ENCODE measurements at places on chromosomes 13 and 19. TPM values are rescaled to one million over a fixed set of nuclear protein-coding genes. Genes with fewer than 3 reads are reported as not detected.

DNA sequence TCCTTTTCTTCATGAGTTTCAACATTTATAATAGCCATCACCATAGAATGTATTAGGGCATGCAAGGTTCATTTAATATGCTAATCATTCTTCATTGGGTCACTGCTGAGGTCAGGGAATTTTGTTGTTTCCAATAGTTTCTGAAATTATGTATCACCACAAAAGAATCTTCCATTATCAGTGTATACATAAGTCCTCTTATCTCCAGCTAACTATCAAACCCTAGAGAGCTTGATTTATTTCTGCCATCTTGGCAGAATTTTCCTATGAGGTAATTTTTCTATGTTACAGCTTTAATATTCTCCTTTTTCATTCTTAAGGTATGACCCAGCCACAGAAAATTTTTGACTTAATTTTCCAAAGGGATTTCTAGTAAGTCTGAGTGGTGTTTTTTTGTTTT, 415.0 kb upstream of the SLITRK1 start:
- DNase-seq, result no peak

DNA sequence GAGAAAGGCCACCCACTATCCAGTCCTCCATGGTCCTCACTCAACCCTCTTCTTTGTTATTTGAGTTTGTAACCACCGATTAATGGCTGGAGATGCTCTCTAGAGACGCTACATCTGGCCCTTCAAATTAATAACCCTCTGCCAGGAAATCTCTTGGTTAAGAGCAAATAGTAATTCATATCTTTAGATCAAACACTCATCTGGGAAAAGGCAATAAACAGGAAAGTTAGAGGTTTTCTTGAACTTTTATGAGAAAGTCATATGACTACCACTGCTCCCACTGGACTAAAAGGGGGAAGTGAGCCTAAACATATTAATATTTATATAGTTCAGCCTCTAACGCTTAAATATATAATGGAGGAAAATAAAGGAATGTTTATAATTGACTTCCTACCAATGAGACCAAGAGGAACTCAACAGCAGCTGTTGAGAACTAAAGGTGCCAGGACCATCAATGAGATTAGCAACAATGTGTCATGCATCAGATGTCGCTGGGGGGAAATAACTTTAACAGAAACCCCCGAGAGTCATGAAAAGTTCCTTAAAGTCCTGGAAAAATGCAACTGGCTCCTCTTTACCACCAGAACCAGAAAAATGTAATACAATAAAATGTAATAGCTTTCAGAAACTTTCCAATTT, 2.7 kb downstream of the TBC1D4 start:
- DNase-seq, result no peak

GRCh38 chr19:5026706-5027273, 57.9 kb downstream of the KDM4B start:
- DNase-seq, result no peak

DNA sequence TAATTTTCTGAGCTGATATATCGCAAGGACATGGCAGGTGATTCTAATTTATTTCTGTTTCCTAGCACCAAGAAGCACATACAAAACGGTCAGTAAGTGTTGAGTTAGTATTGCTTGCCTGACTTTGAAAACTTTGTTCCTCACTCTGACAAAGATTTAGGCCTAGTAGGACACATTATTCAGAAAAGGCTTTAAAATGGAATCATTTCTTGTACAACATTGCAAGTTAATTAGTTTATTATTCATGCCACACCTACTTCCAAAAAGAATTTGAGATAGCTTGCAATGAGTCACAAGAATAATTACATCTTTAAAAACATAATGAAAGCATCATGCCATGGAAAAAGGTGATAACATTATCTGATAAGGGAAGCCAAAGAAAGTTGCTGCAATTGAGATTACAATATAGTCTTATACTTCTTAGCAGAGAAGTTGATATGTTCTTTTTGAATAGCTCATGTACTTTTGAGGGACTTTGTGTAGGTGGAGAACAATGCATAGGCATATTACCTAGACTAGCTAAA, 474.2 kb downstream of the KLF5 start:
- DNase-seq, result no peak

GRCh38 chr19:10230173-10230860, 814 bp downstream of the S1PR2 start:
- no peak for DNase-seq

DNA sequence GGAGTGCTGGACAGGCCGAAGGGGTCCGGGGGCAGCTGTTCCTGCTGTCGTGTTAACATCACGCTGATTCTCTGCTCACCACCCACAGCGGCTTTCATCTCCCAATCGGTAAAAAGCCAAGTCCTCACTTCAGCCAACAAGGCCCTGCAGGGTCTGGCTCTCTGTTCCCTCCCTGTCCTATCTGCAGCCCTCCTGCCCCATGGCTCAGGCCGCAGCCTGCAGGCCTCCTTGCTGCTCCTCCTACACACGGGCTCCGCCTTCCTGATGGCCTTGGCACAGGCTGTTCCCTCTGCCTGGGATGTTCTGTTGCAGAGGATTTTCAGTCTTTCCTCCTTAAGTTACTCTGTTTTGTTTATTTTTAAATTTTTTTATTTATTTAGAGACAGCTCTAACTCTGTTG, 22.2 kb downstream of the FUZ start:
- no peak for DNase-seq

DNA sequence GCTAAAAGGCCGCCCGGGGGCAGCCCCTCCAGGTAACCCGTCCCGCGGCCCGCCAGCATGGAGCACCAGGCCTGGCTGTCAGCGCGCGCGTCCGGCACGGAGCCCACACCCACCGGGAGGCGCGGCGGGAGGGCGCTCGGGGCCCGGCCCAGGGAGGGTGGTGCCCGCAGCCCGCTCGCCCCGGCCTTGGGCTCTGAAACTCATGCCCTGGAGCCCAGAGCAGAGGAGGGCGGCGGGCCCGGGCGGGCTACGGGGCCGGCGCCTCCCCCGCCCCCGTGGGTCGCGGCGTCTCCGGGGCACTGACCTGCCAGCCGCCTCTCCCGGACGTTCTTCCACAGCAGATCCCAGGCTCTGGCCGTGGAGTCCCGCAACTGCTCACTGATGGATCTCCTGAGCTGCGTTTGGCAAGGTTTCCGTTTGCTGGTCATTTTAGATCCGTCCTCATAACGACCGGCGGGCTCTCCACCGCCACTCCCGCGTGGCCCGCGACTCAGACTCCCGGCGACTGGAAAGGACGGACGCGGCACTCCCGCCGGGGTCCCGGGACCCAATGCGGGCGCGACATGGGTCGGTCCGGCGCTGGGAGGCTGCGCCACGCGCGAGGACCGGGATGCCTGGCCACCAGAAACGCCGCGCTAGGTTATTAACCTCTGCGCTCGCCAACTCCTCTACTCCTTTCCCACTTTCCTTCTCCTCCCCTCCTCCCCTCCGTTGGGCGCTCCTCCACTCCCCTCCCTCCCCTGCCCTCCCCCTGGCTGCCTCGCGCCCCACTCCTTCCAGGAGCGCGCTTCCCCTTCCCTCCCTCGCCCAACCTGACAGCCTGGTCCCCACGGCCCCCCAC, 64.7 kb upstream of the STARD13 start:
- no peak for DNase-seq

GRCh38 chr13:43865892-43866291, 13.6 kb downstream of the CCDC122 start:
- DNase-seq, result peak; percentile 70

- DNase-seq, result no peak
These were observed 598.1 kb downstream of the TBC1D4 start for GRCh38 chr13:74883834-74884233.

DNA sequence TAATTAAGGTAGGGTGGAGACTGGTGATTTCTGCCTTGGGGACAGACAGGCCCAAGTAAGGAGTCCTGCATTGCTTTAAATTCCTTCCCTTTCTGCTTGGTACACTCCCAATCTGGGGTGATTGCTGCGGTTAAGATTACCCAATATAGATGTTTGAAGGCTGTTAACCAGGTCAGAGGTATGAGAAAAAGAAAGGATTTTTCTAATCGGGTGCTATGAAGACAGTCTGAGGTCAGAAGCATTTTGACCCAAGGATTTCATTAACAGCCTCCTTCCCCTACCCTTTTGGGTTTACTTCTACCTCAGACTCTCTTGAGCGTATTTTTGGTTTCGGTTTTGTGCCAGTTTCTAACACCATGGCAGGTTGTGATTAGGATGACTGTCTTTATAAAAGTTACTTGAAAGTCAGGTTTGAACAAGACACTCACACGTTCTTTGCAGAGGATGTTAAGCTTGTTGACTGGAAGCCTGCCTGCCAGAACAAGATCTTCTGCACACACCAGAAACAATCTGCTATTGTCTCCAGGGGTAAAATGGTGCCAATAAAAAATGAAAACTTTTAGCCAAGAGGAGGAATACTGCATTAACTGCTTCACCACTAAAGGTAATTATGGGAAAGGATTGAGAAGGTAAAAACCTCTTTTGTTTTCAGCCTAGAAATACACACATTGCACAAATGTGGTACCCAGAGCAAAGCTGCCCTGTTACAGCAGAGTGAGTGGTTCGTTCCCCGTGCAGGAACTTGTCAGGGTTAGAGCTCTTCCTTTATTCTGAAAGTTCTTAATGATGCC, 108.8 kb downstream of the NDFIP2 start:
- DNase-seq, result peak; percentile 21

DNA sequence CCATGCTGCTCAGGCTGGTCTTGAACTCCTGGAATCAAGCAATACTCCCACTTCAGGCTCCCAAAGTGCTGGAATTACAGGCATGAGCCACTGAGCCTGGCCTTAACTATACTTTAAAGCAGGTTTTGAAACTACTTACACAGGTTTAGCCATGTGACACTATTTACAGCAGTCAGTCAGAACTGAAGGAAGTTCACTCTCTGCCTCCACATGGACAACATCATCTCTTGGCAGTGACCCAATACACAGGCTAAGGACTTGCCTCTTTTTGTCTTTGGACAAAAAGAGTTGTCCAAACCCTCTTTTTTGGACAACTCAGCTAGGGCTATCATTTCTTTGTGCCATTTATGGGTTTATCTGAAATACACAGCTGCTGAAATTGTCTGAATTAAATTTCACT, 89.0 kb upstream of the CLDN10 start:
- no peak for DNase-seq

DNA sequence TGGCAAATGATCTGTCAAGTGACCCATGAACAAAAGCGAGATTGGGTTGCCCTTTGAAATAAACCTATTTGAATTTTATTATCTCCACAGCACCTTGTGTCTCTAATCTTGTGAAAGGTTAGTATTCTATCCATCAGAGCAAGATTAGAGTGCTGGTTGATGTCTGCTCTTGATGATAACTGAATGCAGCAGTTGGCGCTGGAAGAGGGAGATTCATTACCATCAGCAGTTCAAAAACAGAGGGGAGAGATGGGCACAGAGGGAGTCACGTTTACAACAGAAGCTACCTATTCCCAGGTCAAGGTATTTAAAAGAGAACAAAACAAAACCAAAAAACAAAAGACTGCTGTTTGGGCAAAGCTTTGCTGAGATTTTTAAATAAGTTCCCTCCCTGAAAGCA, 588.1 kb downstream of the GPC6 start:
- no peak for DNase-seq

DNA sequence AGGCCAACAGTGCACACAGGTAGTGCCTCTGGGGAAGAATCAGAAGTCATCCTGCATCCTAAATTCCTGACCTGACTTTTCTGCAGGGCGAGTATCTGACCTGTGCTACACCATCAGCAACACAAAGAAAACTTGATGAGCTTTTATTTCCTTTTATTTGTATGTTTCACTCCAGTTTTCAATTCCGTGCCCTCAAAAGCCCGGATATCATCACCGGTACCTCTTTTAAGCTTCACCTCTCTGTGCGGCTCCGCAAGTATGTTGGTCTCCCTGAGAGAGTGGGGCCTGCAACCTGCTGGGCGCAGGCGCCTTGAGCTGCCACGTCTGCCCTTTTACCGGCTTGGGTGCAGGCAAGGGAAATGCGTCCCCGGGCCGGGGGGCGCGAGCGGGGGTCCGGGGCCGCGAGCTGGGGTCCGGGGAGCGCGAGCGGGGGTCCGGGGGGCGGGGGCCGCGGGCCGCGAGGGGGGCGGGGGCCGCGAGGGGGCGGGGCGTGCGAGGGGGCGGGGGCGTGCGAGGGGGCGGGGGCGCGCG, 4.3 kb upstream of the DUXA start:
- no peak for DNase-seq

- no peak for DNase-seq
These were observed 128.7 kb downstream of the FGF14 start for GRCh38 chr13:102273111-102273510.

GRCh38 chr19:14979476-14980255, at the start of gene SLC1A6:
SLC1A6 (minus strand) TSS chr19:14979864; CDS start chr19:14972910, 6,954 bp downstream.
- DNase-seq, result no peak

DNA sequence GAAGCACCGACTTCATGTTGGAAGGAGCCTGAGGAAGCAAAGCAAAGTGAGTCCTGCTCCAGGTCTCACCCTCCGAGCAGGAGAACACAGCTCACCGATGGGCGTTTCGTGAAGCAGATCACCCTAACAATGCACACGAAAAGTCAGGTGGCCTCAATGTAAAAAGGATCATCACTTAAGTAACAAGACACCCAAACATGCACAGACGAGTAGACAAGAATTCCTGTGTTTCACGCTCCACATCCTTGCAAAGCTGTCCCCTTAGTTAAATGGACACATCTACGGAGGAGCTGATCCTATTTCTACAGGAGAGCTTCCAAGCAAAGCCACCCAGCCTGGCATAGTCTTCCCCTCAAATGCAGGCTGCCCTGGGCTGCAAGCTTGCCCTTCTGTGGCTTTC, 66.2 kb downstream of the SLC15A1 start:
- no peak for DNase-seq

DNA sequence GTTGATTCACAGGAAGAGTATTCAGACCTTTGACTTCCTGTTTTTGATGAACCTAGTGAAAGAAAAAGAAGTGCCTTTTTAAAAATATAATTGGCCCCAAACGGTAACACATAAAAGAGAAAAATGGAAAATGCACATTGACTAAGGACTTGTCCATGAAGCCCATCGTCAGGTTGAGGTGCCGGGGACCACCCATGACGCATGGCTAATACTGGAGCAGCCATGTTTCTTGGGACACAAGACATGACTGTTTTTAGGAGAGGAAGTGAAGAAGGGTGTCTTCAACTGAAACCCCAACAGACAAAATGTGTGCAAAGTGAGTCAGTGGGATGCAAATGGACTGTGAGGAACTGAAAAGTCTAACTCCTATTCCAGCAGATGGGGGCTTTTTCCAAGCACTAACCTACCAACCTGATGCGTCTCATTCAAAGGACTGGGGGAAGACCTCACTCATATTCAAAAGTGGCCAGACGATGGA, 459.4 kb downstream of the FOXO1 start:
- no peak for DNase-seq

The ADGRE3 gene
- total RNA-seq, result not detected

The FFAR2 gene
- not detected for total RNA-seq

The KXD1 gene
- total RNA-seq, result 195 TPM

The EXOC3L2 gene
- total RNA-seq, result 0.84 TPM

The VAV1 gene
- total RNA-seq, result not detected

The MYO16 gene
- total RNA-seq, result not detected
